ENCODE measurements at places on chromosomes 6 and 20. TPM values are rescaled to one million over a fixed set of nuclear protein-coding genes. Genes with fewer than 3 reads are reported as not detected.

- DNase-seq, result peak; percentile 63
Observed at GRCh38 chr6:53464927-53465460, 79.9 kb downstream of the GCLC start.

GRCh38 chr6:152423216-152424103, 213.7 kb downstream of the SYNE1 start:
- no peak for DNase-seq

DNA sequence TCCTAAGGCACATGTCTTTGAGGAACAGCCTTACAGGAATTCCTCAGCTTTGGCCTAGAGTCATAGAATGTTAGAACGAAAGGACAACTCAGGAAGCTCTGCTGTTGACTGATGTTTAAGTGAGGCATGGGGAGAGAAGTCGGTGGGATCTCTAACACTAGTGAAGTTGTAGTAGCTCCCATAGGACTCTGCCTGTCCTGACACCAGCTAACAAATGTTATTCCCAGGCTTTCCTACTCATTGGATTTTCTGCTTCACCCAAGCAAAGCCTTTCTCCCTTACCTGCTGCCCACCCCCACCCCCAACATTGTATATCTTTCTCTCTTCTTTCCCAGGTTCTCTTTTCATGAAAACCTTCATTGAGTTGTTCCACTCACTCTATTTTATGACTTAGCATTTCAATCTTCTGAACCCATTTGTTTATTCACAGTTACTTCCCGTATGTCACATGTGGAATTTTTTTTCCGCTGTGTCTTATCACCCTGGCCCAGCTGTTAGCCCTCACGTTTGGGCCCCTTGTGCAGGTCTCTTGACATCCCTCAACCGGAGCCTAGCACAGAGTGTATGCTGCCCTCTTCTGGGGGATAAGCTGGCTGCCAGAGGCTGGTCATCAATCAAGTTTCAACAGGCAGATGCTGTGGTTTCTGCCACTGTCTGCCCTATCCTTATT, 39.2 kb upstream of the RNF8 start:
- no peak for DNase-seq

DNA sequence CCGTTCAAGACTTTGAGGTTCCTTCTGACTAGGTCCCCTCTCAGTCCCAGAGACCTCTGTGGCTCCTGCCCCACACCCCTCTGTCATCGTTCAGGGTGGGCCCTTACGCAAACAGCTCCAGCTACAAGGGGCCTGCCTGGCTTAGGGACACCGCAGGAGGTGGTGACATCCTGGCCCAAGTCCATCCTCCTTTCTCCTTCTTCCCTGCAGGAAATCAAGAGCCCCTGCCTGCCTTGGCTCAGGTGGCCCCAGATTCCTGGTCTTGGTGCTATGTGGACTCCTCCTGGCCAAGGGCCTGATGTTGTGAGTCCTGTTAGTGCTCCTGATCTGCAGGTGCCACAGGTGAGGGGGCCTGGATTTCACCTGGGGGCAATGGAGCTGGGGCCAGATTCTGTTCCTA, 8.1 kb downstream of the TREML4 start:
- DNase-seq, result no peak

DNA sequence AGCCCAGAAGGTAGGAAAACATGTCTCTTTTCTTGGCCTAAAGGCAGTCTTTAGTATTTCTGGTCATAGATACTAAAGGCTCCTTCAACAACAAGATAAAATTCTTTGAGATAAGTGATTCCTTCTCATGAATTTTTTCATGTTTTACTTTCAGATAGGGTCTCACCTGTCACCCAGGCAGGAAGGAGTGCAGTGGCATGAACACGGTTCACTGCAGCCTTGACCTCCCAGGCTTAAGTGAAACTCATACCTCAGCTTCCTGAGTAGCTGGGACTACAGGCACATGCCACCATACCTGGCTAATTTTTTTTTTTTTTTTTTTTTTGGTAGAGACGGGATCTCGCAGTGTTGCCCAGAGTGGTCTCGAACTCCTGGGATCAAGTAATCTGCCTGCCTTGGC, 9.1 kb downstream of the PNLDC1 start:
- DNase-seq, result no peak

GRCh38 chr6:81562169-81562568, 190.3 kb downstream of the TENT5A start:
- no peak for DNase-seq

DNA sequence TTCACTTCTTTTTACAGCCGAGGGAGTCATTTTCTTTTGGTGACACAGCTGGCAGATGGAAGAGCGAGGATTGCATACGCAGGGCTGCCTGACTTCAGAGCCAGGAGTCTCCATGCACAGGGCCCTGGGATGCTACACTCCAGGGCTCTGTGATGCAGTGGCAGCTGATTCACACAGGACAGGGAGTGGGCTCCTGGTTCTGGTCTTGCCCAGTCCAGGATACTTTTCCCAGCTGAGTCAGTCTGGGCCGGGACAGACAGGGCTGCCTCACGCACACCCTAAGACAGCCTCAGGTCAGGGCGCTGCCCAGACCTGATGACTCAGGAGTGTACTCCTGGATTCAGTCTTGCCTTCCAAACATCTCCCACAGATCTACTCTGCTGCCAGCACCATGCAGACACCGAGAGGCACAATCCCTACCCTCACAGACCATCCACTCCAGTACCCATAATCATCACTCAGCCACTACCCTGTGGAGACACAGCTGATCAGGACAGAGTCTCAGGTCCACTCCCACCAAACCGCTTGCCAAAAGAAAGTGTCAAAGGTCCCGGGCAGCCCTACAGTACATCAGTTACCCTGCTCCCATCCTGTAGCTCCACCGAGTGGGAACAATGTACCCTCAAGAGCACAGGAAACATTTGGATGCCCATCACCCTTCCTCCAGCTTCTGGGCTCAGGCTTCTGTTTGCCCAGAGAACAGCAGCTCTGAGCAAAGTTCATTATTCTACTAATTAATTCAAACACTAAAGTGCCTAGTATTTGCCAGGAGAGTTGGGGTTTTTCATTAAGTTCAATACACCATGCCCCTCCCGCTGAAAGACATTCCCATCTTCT, 11.5 kb downstream of the SDC4 start:
- no peak for DNase-seq

DNA sequence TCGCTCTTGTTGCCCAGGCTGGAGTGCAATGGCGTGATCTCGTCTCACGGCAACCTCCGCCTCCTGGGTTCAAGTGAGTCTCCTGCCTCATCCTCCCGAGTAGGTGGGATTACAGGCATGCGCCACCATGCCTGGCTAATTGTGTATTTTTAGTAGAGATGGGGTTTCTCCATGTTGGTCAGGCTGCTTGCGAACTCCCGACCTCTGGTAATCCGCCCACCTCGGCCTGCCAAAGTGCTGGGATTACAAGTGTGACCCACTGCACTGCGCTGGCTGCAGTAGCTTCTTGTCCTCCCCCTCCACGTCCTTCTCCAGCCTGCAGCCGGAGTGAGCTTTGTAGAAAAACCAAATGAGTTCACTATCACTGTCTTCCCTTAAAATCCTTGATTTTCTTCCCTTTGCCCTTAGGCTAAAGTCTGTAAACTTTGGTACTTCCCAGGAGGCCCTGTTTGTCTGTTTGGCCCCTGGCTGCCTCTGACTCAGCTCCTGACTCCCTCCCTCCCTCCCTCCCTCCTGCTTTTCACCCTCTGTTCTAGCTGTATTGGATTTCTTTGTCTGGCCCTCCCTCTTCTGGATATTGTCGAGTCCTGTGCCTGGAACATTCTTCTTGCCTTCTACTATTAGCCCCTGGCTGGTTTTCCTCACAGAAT, 12.9 kb downstream of the PARD6B start:
- no peak for DNase-seq

- DNase-seq, result no peak
Observed at GRCh38 chr6:35248300-35248699, 11.2 kb upstream of the ZNF76 start.

DNA sequence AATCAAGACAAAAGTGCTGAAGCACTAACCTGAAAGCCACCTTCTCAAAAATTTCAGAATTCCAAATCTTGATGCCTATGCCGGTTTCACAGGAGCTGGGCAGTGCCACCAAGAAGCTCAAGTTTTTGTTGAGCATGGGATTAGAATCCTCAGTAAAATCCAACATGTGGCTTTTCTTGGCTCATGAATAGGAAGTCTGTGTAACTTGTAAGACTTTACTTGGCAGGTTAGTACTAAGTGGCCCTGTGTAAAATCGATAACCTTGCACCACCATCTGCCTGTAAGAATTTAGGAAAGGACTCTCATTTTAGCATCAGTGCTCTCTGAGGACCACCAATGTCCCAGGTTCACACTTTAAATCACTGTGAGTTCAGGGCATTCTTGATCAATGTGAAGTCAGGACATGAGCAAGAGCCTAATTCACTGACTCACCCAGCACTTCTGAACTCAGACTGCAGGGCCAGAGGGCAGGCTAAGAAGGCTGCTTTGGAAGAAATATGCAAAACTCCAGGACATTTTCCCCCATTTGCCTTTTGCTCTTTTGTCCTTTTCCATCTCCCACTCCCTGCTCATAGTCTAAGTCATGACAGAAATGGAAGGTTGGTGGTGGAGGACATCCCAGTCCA, 113.2 kb downstream of the EDN1 start:
- DNase-seq, result no peak

DNA sequence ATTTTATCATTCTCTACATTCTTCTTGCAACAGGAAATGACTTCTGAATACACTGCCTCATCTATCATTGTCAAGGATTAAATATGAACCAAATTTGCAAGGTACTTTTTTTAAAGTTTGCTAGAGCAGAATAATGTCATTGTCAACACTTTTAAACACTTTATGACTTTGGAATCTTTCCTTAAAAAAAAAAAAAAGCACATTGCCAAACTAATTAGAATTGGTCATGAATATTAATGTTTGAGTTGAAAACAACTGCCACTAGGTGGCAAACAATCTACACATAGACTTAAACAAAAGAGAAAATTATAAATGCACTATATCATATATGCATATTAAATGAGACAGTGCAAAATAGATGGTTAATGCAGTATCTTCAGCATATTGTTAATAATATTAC, 32.5 kb upstream of the TMEM244 start:
- no peak for DNase-seq

DNA sequence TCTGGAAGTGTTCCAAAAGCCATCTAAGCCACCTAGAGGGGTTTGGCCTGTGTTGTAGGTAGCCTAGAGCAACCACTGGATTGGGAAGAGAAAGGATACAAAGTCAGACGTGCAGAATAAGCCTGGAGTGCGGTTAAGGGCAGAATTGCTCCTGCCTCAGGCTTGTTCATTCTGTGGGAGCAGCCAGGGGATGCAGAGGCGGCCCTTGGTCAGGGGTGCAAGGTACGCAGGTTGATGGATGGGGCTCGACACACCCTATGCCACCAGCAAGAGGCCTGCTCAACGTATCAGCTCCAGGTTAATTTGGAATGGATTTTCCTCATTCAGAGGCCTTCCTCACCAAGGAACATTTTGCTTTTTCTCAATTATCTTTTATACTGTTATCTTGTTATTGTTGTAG, 129.8 kb downstream of the SLC23A2 start:
- no peak for DNase-seq

DNA sequence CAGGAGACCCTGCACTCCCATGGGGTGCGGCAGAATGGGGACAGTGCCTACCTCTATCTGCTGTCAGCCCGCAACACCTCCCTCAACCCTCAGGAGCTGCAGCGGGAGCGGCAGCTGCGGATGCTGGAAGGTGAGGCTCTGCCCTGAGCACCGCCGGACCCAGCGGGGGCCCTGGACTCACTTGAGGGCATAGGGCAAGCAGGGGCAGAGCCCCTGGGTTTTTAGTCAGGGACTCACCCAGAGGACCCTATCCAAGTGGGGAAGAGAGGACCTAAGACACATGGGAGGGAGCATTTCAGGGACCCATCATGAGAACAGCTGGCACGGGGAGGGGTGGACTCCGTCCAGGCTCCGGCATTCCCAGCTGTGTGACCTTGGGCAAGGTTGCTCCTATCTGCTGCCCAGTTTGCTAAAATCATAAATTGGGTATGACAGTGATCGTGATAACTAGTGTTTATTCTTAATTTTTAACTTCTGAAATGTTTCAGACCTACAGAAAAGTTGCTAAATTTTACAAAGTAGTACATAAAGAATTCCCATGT, 9.8 kb downstream of the RBCK1 start:
- DNase-seq, result no peak

GRCh38 chr20:40855269-40855668, 166.2 kb upstream of the MAFB start:
- DNase-seq, result no peak

The BPIFA1 gene
- total RNA-seq, result not detected

The TBC1D20 gene
- total RNA-seq, result 60.6 TPM

The ALDH5A1 gene
- 5.3 TPM for total RNA-seq

The BLOC1S5 gene
- total RNA-seq, result 11.3 TPM

Measured in omental fat pad (tissue), 4 donors.